Fibroblast of lung (primary cell): ENCODE measurements at places on chromosomes 7 and 10. TPM values are rescaled to one million over a fixed set of nuclear protein-coding genes. Genes with fewer than 3 reads are reported as not detected.

DNA sequence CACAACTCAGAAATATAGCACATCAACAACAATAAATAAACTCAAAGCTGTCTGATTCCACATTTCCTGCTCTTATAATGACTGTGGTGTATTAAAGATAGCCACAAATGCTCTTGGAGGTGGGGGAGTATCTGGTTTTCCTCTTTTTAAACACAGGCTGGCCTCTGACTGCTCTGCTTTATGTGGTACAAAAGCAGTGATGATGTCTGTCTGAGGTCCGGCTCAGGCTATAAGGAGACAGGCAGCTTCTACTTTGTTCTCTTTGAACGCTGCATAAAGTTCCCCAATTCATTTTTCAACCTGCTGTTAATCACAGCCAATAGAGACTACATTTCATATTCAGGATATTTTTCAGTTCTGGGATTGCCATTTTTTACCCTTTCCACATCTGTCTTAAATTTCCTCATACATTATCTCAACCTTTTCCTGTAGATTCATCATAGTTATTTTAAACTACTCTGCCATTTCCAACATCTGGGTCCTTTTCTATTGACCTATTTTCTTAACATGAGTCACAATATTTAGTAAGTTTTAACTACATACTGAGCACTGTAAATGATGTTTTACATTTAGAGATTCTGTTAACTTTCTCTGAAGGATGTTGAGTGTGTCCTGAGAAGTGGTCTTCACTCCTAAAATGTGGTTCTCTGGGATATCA, 64.9 kb downstream of the CRPPA start:
- peak; percentile 41 for DNase-seq

DNA sequence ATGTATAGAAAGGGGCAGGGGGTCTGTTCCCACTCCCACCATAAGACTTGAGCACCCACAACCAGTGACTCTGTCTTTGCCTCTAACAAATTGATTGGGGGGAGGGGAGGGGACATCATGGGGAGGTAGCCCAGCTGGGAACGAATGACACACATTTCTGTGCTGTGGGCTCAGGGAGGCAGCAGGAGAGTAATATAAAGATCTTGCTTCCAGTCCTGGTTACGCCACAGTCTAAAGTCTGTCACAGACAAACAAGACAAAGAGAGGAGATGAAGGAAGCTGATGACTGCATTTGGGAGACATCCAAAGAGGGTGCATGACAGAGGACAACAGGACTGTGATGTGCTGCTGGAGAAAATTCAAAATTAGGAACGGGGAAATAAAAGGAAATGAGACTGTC, 153.9 kb downstream of the ACTR3B start:
- no peak for DNase-seq

- no peak for DNase-seq
These were observed 17.1 kb upstream of the GTPBP4 start for GRCh38 chr10:971150-971542.

MRLN gene
- total RNA-seq: not detected in 2 replicates

- no peak for DNase-seq
These were observed 22.6 kb downstream of the WDR11 start for GRCh38 chr10:120873741-120874140.

DNA sequence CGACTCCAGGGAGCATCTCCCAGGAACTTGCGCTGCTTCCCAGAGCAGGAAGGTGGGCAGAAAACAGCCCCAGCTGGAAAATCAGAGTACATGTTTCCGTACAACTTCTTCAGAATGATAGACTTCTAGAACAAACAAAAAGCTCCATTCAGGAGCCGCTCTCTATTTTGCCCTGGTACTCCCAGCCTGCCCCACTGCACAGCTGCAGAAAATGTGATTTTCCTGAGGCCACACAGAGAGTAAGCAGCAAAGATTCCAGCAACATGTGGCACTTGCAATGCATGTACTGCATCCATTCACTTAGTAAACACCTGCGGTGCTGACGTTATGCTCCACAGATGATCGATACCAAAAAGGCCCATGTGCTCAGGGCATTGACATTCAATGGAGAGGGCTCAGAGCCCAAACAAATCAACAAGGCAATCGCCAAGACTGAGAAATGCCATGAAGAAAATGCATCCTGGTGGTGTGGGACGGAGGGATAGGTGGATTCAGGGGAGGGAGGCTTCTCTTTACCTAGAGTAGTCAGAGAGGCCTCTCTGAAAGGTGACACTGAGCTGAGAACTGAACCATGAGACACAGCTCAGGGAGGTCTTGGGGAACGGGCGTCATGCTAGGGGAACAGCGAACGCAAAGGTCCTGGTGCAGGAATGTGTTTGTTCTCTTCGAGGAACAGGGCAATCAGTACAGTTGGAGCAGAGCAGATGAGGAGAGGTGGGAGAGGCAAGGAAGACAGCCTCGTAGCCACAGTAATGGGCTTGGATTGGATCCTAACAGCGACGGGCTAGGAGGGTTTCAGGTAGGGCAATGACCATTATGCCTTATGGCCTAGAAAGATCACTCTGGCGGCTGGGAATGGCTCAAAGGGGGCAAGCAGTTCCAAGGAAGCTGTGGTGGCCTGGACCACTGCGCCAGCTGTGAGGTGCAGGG, 35.3 kb upstream of the DUSP5 start:
- DNase-seq: no peak

DNA sequence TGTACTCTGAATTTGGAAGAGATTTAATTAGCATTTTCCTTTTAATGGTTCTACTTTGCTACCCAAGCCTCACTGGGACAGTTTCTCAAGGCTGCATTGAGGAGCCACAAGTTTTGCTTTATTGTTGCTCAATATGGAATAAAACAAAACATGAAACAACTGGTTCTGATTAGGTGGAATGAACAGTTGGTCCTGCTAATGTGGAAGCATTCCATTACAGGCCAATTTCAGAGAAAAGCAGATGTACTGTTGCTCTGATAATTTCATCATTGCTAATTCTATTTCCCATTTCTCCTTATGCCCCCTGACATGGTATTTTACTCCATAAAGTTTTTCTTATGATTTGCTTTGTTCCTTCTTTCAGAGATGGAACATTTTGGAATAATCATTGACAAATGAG, 66.0 kb upstream of the PAPSS2 start:
- DNase-seq: no peak

AMPH gene
- total RNA-seq: 1.5 and 3.6 TPM in 2 replicates

DNA sequence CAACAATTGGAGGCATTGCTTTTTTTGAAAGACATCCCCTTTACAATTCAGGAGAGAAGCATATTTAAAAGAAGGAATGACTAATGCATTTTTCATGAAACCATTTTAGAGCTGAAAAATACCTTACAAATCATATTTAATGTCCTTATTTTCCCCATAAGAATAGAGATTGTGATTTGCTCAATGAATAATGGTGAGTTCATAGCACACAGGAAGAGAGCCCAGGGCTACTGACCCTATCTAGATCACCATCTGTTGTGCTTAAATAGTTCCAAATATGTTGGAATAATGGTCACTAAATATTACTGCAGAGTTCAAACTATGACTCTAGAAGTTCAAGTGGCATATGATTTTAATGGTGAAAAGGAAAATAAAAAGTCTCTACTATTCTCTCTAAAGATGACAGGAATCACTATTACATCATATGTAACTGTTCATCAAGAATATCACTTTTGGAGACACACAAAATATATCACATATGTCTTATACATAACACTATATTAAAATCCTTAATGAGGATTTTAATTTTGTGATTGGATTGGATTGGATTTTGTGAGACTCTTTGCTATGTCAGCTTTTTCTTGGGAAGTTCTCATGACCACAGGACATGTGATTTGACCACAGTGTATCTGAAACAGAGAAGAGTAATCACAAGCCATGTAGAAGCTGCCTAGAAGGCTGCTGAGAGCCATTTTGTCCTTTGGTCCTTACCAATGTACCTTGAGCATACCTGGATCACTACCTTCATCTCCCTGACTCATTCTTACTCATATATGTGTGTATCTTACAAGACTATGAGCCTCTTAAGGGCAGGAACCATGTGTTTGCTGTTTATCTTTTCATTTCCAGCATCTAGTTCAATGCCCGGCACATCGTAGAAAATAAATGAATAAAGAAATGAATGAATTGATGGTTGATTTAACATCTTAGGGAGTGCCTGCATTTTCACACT, 26.4 kb downstream of the SLC16A9 start:
- peak; percentile 15 for DNase-seq

DNA sequence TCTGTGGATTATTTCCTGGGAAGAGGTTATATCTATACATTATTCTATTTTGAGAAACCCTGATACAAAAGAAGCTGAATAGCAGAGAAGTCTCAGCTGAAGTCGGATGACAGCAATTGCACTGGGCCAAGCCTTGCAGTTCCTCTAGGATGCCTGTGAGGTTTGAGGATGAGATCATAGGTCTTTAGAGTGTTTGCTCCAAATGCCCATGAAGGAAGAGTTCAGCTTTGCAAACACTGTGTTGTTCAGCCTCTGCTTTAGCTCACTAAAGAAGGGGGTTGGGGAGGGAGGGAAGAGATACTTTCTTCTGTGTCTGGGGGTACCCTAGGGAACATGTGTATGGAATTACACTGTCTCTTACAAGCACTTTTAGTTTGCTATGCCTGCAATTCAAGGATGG, 282.5 kb upstream of the NRP1 start:
- peak; percentile 27 for DNase-seq

GHRHR gene
- total RNA-seq: not detected in 2 replicates

DNA sequence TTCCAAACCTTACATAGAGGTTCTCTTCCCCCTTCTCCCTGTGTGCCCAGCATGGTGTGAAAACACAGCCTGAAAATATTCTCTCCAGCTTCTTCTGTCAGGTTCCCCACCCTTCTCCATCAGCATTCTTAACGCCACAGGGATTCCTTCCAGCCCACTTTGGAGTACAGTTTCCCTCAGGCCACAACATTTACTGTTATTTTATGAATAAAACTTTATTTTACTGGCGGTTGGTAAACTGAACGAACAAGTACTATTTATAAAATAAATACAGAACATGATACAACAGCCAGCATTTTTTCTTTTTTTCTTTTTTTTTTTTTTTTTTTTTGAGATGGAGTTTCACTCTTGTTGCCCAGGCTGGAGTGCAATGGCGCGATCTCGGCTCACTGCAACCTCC, 31.6 kb upstream of the GPNMB start:
- DNase-seq: no peak

DNA sequence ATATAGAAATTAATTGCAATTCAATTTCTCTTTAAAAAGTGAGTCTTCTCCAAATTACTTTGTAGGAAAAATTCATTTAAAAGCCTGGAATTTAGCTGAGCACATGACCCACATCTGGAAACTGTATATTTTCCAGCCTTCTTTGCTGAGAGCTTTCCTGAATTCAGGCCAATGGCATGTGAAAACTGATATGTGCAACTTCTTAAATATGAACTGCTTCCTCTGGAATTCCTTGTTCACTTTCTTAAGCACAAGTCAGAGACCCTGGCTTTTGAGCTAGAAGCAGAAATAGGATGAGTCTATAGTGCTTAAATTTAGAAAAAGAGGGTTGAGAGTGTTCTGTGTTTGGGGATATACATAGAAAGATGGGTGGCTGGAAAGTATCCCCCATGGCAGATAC, 365.1 kb upstream of the MTPN start:
- DNase-seq: no peak

- no peak for DNase-seq
These were observed 28.5 kb downstream of the MKLN1 start for GRCh38 chr7:131355917-131356777.

GRCh38 chr7:84821671-84822534, 365.0 kb downstream of the SEMA3D start:
- DNase-seq: peak; percentile 11

DNA sequence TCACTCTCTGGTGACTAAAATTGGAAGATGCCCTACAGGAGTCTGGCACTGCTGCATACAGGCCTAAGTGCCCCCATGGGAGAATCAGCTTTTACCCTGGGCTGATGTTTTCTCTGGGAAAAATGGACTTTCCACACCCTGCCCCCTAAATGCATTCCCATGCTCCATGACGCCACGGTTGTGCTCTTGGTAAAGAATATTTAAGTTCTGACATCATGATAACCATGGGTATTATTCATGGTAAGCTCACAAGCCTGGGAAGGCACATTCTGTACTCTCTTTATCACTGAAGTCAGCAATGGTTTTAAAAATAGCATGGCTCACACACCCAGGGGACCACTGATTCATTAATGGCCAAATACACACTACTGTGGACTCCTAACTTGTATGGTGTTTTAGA, 43.4 kb downstream of the HIPK2 start:
- peak; percentile 89 for DNase-seq

GRCh38 chr10:101758858-101759257, 17.1 kb downstream of the FGF8 start:
- DNase-seq: no peak

SLC39A12 gene
- total RNA-seq: not detected in 2 replicates

DNA sequence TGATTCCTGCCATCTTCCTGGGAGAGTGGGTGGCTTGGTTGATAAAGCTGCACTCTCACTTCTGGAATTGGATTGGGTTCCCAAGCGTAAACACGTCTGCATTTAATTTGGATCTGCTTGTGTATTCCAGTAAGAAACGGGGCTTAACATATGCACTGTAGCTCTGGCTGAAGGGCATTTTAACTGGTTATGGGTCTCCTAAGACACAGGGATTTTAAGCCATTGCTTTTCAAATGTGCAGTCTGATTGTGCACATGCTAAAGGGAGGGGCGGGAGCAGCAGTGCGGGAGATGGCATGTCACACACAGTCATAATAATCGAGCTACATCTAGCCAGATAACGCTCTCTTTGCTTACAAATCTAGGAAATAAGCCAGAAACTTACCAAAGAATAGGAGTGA, 247.3 kb upstream of the LYZL1 start:
- peak; percentile 53 for DNase-seq

- no peak for DNase-seq
These were observed 119.8 kb downstream of the SPAG6 start for GRCh38 chr10:22464966-22465629.

SHTN1 gene
- 0.26 and 0.33 TPM in 2 replicates for total RNA-seq

GRCh38 chr7:115052706-115053105, 130.8 kb downstream of the MDFIC start:
- DNase-seq: no peak

GRCh38 chr7:20305726-20306125, 25.0 kb upstream of the ITGB8 start:
- DNase-seq: no peak

CDC14C gene
- under 0.01 and 0.17 TPM in 2 replicates for total RNA-seq

- DNase-seq: no peak
These were observed 129.9 kb downstream of the CSTF2T start for GRCh38 chr10:51569467-51569866.

DNA sequence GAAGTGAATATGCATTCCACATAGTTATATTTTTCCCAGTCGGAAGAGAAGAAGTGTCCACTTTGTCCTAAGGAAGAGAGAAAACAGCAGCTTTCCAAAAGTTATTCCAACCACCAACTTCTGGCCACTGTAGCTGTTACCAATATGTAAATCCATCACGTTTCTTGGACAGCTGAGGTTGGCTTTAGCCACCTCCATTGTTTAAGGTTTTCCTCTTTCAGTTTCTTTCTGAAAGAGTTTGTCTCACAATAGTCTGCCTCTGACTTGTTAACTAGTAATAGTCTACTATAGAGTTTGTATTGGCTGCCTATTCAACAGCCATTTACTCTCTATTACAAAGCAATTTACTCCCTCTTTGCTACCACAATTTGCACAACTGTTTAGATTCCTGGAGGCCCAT, 457.6 kb upstream of the LRRN3 start:
- no peak for DNase-seq
